Stimulated activated CD4-positive, alpha-beta T cell treated with anti-CD3 and anti-CD28 coated beads, TNF-alpha, amount 100 ng/mL, for 48 hours (primary cell): ENCODE measurements at places on chromosomes 7 and 10.

- no peak for DNase-seq
Measured at GRCh38 chr7:4233146-4233545, 448.9 kb upstream of the FOXK1 start.

DNA sequence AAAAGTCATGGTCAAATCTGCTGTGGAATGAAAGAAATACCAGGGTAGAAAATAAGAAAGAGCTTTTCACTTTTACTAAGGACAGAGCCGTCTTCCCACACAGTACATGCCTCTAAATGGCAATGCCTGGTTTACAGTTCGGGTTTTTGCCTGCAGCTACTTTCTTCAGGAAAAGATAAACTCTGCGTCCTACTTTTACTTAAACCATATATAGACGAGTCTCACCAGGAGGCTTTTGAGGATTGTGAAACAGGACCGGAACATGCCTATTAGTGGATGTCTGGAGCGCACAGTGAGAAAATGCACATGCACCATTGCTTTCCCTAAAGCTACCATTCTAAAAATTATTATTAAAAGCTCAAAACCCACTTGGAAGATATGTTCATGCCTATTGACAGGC, 70.5 kb downstream of the KLF6 start:
- DNase-seq: no peak

DNA sequence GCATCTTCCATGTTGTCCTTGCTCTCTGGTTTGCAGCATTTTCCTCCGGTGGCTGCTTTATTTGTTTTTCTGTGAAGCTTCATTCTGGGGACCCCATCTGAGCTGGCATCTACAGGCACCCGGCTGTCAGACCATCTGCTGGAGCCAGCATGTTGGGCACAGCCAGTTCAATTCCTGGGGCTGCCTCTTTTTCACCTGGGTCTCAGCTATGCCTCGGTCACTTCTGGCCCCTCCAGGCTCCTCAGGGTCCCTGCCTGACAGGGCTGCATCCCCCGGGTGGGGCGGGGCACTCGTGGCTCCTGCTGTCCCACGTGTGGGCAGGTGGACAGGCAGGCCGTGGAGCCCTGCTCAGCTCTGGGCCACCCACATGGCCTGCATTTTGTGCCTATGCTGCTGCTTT, 8.1 kb downstream of the SCART1 start:
- DNase-seq: no peak

DNA sequence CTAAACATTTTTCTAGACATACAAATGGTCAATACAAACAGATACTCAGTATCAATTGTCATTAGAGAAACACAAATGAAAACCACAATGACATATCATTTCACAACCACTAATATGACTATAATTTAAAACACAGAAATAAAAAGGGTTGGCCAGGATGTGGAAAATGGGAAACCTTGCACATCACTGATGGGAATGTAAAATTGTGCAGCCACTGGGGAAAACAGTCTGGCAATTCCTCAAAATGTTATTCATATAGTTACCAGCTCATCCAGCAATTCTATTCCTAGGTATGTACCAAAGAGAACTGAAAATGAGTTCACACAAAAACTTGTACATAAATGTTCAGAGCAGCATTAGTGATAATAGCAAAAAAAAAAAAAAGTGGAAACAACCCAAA, 106.1 kb upstream of the LRRTM3 start:
- DNase-seq: no peak

DNA sequence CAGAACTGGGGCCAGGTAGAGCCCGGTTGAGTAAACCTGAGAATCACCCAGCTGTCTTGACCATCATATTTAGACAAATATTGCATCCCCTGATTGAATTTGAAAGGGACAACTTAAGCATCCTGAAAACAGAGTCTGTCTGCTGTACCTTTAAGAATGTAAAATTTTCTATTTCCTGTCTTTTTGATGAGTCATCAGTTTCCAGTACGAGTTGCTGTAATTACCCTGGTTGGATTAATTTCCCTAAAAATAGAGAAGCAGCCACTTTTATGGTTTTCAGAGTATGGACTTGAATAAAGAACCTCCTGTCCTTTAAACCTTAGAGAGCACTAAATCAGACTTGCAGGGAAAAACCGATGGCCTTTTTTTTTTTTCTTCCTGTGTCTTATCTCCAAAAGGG, 164.6 kb upstream of the SH2B2 start:
- DNase-seq: no peak

- DNase-seq: no peak
Measured at GRCh38 chr7:134593530-134594392, 44.9 kb downstream of the AKR1B15 start.

- no peak for DNase-seq
Measured at GRCh38 chr7:150323682-150324372, 482 bp upstream of the ACTR3C start.

DNA sequence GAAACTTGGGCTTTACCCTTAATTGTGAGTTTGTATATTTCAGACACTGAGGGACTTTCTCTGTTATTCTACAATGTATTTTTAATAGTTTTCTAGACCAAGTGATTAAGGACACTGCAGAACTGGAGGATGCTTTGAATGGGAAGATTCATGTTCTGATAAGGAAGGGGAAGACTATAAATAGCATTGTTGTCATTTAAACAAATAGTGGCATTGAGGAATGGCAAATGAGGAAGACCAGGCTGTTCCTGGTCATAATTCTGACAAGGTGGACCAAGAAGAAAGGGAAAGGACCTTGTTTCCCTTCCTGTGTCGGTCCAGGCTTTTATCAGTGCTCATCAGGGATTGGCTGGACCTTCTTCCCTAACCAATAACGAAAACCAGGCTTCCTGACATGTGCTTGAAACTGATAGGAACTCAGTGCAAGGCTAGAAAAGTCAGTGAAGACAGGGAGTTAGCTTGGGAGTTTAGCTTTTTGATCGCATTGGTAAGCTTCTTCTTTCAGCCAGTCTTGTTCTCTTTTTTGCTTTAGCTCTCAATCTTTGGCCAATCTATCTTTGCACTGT, 116.2 kb downstream of the ITGA8 start:
- no peak for DNase-seq
